ENCODE measurements at places on chromosomes 12 and 14.

DNA sequence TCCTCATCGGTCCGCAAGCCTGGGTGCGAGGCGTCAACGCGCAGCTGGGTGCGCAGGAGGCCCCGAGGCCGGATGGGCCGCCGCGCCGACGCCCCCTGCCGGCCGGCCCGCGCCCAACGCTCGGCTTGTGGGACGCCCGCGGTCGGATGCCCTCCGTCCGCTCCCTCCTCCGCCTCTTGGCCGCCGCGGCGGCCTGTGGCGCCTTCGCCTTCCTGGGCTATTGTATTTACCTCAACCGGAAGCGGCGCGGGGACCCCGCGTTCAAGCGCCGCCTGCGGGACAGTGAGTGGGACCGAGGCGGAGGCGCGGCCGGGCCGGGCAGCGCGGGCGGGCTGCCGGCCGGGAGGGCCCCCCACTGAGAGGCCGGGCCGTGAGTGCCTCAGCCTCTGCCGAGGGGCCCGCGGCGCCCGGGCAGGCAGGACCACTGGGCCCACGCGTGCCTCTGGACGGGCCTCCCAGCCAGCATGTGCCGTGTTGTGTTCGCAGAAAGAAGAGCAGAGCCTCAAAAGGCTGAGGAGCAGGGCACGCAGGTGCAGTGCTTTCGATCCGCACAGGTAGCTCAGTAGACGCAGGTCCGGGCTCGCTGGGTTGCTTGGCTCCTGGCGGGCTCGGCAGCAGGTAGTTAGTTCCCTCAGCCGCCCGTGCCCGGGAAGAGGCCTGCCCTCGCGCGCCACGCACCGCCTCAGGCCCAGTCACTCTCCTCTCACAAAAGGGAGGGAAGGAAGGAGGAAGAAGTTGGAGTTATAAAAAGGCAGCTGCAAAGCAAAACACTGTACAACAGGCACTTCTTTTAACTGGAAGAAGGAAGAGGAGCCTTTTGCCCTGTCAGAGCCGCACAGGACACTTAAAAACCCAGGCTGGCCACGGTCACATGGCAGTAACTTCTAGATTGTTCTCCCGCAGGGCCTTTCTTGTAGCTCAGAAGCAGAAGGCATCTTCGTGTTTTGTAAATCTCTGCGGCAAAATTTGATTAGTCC is at the start of gene TOMM20L:
TOMM20L (plus strand) TSS at position 119 of the 977 bp plus-strand sequence; CDS start at position 147, 28 bp downstream.
- peak; percentile 91 for DNase-seq

- no peak for DNase-seq
Measured at GRCh38 chr12:82425241-82425640, 66.9 kb downstream of the METTL25 start.

DNA sequence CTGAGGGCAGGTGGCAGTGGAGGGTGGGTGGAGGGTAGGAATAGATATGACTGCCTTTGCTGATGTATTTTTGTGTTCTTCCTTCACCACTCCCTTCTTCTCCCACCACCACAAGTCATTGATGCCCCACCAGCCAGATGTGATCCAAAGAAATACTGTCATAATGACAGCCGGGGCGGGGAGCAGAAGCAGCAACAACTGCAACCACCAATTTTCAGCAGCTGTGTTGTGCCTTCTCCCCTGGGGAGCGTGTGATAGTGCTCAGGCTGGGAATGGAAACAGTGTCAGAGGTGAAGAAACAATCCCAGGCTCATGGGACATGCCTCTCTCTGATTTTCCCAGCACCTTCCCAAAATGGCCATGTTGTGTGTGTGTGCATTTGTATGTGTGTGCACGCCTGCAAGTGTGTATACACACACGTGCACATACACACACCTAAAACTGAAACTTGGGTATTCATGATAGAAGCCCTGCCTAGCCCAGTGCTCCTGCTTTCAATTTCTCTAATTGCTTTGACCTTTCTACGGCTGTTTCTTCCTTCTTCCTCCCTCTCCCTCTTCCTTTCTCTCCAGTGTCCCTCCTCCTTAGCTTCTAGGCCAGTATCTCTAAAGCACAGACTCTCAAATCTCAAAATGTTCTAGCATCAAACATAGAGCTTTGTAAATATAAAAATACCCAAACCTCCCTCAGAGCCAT is 299.2 kb upstream of the FKBP4 start:
- DNase-seq: no peak

- DNase-seq: no peak
Measured at GRCh38 chr14:49052521-49052920, 533.7 kb downstream of the RPS29 start.

DNA sequence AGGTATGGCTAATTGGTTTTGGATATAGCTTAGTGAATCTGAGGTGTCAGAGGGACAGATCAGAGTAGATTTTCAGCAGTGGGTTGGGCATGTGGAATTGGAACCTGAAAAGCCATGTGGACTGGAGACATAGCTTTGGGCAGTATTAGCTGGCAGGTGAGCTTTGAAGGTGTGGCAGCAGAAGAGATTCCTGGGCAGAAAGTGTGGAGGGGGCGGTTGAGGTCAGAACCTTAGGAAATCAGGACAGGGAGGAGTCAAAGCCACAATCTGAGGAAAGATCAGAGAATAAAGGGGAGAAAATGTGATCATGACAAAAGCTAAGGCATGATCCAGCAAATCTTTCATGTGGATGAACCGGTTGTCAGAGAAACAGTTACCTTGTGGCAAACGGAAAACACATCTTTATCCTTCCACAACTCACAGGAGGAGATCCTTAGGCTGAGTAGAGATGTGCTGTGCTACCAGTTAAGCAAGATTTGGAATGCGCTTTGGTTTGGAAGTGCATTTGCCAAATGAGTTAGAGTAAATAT is 56.4 kb downstream of the PTGER2 start:
- DNase-seq: no peak

- DNase-seq: no peak
Measured at GRCh38 chr14:35201066-35201465, 78.7 kb downstream of the PRORP start.

- DNase-seq: no peak
Measured at GRCh38 chr12:80849337-80849736, 88.4 kb downstream of the LIN7A start.

DNA sequence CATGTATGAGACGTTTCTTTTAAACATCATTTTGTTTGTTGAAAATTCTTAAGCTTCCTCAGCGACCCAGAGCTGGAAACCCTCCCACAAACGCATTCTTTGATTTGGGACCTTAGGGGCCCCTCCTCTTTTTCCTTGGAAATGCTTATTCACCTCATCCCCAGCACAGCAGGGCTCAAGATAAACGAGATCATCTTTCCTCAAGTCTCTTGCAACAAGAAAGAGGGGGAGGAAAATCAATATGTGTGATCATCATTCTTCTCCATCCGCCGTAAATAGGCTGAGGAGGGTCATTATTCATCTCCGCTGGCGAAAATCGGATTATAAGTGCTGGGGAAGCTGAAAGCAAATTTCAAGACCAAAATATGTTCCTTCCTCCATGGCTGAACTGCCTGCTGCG is 1415.2 kb downstream of the AACS start:
- no peak for DNase-seq

GRCh38 chr12:100485983-100486382 is 12.3 kb downstream of the NR1H4 start:
- no peak for DNase-seq

DNA sequence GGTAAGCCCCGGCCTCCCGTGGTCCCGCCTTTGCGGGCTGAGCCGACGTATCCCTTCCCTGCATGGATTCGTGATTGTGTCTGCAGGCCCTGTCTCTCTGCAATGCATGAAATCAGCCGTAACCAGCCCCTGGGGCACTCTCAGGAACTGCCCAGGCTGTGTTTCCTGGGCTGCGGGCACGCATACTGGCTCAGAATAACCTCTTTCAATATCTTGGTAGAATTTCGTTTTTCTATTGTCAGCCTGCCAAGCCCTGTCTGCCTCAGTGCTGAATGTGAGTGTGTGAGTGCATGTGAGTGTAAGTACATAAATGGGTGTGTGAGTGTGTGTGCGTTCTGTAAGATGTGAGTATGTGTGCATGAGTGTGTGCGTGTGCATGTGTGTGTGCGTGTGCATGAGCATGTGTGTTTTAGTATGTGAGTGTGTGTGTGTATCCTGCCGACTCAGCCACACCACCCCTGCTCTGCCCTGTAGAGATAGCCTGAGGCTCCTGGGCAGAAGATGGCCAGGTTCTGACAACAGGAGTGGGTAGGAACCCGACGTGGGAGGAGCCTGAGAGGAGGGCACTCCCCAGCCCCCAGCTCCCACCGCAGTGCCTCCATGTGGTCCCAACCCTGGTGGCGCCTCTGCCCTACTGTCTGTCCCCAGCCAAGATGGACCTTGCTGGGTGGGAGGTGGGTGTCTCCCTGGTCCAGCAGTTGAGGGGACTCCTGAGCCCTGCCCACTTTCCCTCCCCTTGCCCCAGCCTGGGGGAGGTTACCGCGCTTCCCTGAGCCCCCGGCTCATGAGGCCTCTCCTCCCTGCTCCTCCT is 268.8 kb downstream of the ADGRD1 start:
- DNase-seq: no peak

- no peak for DNase-seq
Measured at GRCh38 chr12:82966001-82966559, 279.4 kb downstream of the TMTC2 start.

DNA sequence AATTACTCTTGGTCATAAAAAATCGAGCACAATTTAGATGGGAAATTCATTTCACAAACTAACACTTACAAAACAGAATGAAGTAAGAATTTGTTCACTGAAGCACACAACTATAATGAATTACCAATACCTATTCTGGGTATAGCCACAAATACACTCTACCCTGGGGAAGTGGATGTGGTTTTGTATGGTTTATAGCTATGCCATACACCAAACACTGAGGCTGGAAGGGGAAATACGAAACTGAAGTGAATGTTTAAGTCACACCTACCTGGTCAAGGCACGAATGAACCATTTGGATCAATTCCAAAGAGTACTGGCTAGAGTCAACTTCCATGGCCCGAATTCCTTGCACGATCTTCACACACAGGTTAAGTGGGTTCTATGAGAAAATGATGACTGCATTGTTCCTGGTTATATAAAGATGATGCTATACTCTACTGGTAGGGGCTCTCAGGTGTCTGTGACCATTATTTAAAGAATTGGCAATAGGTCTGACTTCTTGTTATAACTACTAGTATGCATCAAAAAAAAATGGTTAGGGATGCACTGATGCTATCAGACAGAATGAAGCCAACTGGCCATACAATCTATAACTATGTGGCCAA is 12.8 kb downstream of the NEK9 start:
- no peak for DNase-seq

GRCh38 chr12:88057994-88058718 is 29.0 kb upstream of the C12orf50 start:
- no peak for DNase-seq
